ENCODE measurements at places on chromosomes 3 and 15.
A peak's percentile ranks its signal among the peaks of the same experiment; 100 is the strongest.

DNA sequence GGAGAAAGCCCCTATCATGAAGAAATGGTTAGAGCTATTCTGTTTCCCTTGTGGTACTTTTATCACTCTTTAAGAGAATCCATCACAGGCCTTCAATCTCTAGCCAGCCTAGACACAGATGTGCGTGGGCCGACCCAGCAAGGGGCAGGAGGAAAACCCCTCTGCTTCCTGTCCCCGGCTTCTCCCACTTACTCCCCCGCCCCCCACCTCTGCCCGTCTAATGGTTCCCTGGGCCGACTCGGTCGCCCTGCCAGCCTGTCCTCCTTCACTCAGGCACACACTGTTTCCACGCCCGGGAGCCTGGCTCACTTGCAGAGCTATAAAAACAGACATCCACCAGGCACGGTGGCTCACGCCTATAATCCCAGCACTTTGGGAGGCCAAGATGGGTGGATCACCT lies 58.3 kb upstream of the TFRC start:
- DNase-seq: no peak

GRCh38 chr3:15795651-15796308 lies 2.0 kb downstream of the ANKRD28 start:
- peak; percentile 26 for DNase-seq

- no peak for DNase-seq
These were observed 43.7 kb downstream of the ZBTB11 start for GRCh38 chr3:101633186-101633585.

GRCh38 chr3:45677033-45677446 lies 12.2 kb upstream of the SACM1L start:
- DNase-seq: peak; percentile 71

GRCh38 chr3:48555949-48556795 lies 431 bp downstream of the PFKFB4 start:
- DNase-seq: no peak

DNA sequence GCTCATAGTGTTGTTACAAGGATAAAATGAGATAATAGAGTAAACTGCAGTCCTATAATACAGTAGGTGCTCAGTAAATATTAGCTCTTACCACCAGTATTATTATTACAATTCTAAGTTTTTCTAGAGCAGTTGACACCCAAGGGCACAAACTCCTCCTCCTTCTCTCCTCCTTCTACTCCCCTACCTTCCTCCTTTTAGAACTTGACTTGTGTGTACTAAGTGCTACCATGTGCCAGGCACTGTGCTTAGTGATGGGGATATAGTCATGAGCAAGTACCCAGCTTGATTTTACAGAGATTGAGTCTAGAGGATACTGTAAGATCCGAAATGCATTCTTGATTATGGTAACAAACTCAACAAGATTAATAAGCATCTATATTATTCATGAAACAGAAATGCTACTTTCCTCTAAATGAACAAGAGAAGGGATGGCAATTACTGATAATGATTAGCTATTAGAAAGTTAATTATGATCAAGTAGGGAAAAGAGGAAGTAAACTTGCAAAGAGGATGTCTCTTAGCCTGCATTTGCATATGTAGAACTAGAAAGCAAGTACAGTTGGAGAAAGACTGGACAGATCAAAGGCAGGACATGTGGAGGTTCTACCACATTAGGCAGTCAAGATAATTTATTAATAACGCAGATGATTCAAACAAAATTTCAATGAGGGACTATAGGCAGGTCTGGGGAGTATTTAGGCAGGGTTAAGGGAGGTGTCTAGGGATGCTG lies 72.3 kb downstream of the CLDN11 start:
- no peak for DNase-seq

DNA sequence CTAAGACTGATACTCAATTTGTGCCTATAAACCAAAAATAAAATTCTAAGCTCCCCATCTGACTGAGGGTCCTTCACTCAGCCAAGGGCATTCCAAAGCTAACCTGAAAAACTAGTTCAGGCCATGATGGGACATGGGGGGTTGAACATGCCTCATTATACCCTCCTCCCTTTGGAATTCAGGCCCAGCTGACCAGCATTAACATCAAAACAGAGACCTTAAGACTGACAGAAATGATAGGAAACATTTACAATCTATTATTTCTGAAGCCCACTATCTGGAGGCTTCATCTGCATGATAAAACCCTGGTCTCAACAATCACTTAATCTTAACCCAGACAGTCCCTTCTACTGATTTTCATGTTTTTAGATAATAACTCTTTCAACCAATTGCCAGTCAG lies 140.4 kb downstream of the ANO10 start:
- DNase-seq: no peak

- DNase-seq: peak; percentile 77
These were observed 538 bp downstream of the ATOSA start for GRCh38 chr15:52678468-52679231.

GRCh38 chr3:186994000-186994955 lies 64.0 kb downstream of the ST6GAL1 start:
- no peak for DNase-seq

- DNase-seq: no peak
These were observed 18.6 kb downstream of the ZDHHC19 start for GRCh38 chr3:196192524-196193051.

- no peak for DNase-seq
These were observed 350.8 kb downstream of the PTPRG start for GRCh38 chr3:61912158-61912557.

DNA sequence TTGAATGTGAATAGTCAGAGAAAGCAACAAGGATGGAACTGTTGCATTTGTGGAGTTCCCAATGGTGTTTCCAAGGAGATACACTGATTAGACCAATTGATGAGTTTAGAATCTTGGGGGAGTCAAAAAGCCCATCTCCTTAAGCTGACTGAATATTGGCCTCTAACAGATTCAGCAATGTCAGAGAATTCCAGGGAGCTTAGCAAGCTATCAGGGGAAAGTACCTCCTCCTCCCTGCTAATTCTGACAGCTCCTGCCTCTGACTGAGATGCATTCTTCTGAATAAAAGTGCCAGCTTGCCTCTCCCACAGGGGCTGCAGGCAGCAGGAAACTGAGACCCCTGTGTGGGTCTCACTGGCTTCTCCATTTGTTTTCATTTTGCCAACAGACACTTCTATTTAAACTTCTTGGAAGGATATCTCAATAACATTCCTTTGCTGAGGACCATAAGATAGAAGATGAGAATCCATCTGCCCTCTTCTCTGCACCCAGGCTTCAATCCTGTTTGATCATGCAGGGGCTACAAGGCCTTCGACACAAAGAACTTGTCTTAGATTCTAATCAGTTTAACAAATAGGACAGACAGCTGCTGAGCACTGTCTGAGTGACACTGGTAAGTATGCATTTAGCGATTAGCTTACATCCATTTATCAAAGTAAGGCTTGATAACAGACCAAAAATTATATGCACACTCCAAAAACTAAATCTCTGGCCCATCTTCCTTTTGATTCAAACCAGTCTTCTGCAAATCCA lies 1080.8 kb downstream of the TUSC7 start:
- peak; percentile 37 for DNase-seq

GRCh38 chr3:63921741-63922482 lies 9.7 kb upstream of the SCAANT1 start:
- no peak for DNase-seq

GRCh38 chr3:128468285-128468790 lies 1.6 kb upstream of the DNAJB8 start:
- DNase-seq: no peak

DNA sequence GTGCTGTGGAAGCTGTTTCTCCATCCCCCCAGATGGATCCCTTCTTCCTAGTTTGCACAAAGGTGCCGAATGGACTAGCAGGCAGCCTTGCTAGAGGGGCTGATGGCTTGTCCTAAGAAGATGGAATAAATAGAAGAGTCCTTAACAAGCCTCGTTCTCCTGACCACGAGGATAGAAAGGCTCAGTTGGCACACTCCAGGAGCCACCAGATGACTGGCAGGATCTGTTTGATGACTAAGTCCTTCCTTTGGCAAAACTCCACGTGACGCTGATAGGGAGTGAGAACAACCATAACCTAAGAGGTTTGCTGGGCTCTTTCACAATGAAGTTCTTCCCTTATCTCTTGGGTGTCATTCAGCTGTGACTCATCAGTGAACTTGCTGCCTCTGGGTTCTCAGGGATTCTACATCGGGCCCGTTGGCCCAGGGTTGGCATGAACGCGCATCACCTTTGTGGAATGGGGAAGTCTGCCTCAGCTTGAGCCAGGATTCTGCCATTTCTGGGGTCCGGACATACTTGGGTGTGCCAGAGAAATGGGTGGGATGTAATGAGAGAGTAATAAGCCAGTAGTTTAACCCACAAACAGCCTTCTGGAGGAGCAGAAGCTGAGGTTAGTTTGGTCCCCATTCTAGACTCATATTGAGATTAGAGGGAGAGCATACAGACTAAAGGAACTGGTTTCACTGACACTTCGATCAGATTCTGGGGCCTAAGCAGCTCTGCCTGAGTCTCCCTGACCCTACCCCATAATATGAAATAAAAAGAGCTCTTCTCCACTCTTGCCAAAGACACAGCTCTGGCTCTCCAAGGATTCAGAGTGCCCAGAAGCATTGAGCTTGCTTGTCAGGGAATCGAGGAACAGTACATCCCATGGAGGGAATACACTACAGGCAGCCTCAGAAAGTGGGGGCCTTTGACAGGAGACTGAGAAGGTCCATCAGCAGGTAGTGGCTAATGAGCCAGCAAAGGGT lies 2.0 kb upstream of the MELTF start:
- DNase-seq: peak; percentile 89

GRCh38 chr3:13634615-13635014 lies 85.7 kb downstream of the FBLN2 start:
- DNase-seq: no peak

DNA sequence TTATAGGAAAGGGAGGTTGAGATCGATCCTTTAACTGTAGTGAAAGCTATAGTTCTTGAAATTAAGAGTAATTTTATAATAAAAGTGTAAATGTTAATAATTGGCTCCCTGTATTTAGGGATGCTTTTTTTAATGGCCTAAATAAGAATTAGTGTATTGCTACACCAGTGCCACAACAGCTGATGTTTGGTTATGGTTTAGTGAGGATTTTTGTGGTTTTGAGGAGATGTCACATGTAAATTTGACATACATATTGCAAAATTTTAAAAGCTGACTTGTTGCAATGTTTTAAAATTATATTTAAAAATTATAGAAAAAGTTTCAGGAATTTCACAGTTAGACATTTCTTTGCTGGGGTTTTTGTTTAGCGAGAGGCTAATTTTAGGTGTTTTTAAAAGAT lies 3.9 kb downstream of the TSC22D2 start:
- DNase-seq: peak; percentile 19

GRCh38 chr3:163261056-163261455 lies 1764.4 kb downstream of the OTOL1 start:
- DNase-seq: no peak

DNA sequence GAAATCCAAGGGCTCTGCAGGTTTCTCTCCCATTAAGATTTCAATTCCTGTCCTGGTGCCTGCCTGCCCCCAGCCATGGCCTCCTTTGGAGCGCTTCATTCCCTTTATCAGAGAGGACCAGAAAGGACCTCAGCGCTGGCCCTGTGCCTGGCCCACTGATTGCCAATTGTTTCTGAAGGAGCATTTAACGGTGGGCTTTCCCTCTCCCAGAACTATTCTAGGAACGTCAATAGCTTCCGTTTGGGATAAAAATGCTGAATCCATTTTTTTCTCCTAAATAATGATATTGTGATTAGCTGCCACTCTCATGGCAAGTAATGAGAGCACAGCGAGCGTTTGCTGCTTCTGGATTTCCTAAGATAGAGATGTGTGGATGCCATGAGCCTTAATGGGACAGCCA lies 12.2 kb upstream of the SLC6A1 start:
- no peak for DNase-seq

- DNase-seq: peak; percentile 11
These were observed 220.7 kb upstream of the DNAJC19 start for GRCh38 chr3:181210275-181210674.

DNA sequence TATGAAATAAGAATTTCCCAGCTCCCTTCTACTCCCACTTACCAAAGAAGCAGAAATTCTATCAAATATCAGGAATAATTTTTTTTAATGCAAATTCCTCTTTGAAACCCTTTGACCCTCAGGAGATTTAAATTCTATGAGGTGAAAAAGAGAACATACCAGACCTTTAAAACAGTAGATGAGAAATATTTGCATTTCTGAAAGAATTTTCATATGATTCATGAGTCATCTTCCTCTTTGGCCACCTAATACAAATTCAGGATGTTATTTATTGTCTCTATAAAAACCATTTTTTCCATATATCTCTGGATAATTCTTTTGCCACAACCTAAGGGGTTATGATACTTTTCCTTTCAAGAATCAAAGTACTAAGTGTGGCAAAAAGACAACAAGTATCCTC lies 67.3 kb upstream of the ST3GAL6 start:
- DNase-seq: no peak

DNA sequence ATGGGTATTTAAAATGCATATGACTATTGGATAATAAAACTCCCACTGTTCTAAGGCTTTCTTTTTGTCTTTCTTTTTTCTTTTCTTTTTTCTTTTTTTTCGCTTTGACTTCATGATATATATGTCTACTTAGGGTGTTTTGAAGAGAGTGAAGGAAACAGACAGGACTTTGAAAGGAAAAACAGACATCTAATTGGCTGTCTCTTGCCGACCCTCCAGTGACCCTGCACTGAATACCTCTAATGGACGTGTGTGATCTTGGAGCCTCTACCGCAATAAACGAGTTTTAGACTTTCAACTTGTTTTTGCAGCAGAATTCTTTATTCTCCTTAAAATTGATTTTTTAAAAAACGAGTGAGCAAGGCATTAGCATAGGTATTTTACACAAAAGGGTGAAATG lies 158.1 kb upstream of the NR2F2 start:
- DNase-seq: no peak

DNA sequence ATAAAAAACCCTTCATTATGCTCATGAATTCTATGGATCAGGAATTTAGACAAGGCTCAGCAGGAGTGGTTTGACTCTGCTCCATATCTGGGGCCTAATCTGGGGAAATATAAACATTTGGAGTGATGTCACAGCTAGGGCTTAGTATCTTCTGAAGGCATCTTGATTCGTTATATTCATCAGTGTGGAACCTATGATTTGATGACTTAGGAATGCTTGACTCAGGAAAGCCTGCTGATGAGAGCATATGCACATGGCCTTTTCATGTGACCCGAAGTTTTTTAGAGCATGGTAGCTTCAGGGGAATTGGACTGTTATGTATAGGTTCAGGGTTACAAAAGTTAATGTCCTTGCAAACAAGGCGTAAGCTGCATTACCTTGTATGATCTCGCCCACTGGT lies 184.9 kb upstream of the LRRC3B start:
- DNase-seq: no peak

GRCh38 chr3:141498598-141499223 lies 11.9 kb downstream of the RASA2 start:
- no peak for DNase-seq

GRCh38 chr3:182766099-182766498 lies 27.2 kb upstream of the ATP11B start:
- DNase-seq: no peak

DNA sequence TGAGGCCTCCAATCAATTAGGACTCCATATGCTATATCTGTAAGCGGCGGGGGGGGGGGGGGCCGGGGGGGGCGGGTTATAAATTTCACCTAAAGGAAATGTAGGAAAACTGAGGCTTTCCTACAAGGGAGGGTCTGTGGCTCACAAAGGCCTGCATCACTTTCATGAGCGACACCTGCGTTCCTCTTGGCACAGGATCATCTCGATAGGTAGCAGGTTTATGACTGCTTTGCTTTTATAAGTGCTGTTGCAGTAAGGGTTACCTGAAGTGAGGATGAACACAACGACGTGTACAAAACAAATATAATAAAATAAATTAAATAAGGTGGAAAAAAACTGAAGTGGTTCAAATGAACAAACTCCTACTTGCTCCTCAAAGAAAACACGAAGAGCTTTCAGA lies 194.3 kb downstream of the FOXP1 start:
- DNase-seq: no peak
